ENCODE measurements at places on chromosomes 12 and 14.

DNA sequence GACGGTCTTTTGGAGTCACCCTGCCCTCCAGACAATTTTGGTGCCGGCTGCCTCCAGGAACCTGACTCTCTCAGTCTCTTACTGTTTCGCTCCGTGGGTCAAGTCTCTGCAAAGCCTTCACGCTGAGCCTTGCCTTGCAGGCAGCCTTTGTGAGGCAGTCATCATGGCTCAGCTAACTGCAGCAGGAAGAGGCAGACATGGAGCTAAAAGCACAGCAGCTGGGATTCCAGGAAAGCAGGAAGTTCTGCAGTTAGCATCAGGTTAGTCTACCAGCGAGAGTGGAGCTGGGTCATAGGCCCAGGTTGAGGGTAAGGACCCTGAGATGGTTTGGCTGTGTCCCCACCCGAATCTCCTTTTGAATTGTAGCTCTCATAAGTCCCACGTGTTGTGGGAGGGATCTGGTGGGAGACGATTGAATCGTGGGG is 305.4 kb downstream of the PCNX1 start:
- no peak for DNase-seq

GRCh38 chr14:56173365-56173922 is 55.2 kb downstream of the PELI2 start:
- no peak for DNase-seq

GRCh38 chr12:7609051-7609450 is 56.7 kb downstream of the APOBEC1 start:
- DNase-seq = no peak

DNA sequence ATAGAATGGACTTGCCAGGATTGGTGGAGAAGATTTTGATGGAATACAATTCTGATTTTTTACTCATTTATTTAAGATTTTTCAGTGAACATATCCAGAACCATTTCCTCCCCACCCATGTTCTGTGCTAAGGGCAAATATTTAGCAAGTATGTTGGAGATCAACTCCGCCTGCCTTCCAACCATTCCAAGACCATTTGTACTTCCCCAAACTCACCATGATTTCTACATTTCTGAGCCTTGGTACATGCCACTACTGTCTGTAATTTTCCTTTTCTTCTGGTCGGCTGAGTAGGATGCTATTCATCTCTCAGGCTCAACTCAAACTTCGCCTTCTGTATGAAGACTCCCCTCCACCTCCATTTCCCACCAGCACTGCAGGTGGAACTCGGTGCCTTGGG is 150.6 kb downstream of the NTF3 start:
- no peak for DNase-seq

DNA sequence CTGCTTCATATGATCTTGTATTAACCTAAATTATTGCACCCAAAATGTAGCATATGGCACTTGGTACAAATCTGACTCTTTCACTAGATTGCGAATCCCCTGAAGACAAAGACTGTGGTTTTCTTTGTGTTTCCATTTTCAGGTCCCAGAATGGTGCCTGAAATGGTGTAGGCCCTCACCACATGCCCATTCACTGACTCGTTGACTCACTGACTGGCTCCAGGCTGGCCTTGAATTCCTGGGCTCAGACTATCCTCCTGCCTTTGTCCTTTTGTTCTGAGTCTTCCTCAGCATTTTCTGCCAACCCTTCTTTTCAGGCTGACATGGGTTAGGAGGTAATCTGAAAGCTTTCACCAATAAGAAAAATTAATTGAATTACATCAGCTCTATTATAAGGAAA is 368.7 kb upstream of the GARIN6 start:
- no peak for DNase-seq

GRCh38 chr12:53963434-53964314 is 9.0 kb downstream of the HOXC12 start:
- DNase-seq = no peak

DNA sequence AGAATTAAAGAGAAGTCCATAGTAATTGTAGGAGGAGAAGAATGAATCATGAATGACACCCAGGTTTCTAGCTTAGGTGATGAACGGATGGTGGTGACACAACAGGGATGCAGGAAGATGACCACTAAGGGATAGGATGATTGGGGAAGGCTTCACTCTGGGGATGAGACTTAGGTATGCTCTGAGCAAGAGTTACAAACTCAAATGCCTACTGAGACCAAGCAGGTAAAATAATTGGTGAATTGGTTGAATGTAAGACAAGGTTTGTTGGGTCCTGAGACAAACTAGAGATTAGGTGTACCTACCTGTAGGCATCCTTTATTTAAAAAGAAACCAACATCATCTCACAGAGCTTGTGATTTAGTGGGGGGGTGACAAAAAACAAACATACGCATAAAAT is 116.3 kb downstream of the CFAP54 start:
- no peak for DNase-seq

GRCh38 chr12:97760601-97761000 is 298.0 kb downstream of the RMST start:
- no peak for DNase-seq

DNA sequence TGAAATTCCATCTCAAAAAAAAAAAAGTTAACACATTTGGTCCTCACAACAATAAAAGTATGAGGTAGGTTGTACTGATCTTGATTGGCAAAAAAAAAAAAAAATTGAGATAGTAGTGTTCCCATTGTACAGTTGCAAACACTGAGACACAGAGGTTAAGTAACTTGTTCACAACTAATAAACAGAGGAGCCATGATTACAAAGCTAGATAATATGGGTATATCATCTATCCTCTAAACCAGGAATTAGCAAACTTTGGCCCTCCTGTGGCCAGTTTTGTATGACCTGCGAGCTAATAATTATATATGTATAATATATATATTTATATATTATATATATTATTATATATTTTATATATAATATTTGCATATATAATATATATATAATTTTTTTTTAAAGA is 2.3 kb upstream of the PSME1 start:
- DNase-seq = no peak

GRCh38 chr12:50467439-50467838 is 37.3 kb upstream of the DIP2B start:
- DNase-seq = no peak

DNA sequence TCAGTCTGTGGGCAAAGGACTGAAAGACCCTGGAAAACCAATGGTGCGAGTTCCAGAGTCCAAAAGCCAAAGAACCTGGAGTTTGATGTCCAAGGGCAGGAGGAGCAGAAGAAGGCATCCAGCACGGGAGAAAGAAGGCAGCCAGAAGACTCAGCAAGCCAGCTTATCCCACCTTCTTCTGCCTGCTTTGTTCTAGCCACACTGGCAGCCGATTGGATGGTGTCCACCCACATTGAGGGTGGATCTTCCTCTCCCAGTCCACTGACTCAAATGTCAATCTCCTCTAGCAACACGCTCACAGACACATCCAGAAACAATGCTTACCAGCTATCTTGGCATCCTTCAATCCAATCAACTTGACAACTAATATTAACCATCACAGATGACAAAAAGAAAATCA is 57.2 kb upstream of the CAPRIN2 start:
- no peak for DNase-seq

DNA sequence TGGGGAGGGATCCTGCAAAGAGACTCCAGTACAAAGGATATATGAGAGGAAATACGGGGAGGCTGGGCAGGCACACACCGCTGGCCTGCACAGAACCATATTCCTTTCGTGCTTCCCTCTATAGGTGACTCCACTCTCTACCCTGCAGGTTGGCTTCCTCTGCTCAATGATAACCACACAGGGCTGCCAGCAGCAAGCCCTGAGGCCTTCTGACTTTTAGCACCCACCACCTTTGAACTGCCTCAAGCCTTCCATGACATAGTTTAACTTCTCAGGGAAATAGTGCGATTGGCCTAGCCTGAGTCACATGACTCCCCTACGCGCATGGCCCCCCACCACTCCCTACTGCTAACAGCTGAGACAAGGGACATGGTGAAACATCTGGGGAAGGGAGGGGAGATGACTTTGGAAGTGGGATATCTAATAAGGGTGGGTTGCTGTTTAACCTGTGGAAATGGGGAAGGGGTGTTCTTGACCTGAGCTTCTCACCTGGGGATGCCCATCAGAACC is 3.0 kb upstream of the FOXN3 start:
- DNase-seq = no peak

GRCh38 chr12:4905316-4905715 is 4.4 kb upstream of the KCNA1 start:
- DNase-seq = no peak

- no peak for DNase-seq
These were observed 9.4 kb downstream of the CFAP251 start for GRCh38 chr12:121927813-121928212.

- DNase-seq = no peak
These were observed 320.2 kb upstream of the OR4E1 start for GRCh38 chr14:21993837-21994236.

DNA sequence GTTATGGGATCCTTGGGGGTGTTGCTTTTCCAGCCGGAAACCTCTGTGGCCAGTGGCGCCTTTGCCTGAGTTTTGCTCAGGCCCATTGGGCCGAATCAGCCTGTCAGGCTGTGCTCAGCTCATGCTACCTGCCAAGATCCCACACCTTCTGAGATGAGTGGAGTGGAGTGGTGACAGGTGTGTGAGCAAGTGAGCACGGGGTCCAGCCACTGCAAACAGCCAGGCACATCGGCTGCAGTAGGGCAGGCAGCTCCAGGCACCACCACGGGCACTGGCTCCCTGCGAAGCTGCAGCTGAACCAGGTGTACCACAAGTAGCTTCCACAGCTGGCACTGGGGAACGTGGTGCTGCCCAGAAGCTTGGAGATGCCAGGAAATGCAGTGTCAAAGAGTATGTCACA is 21.1 kb upstream of the WDR89 start:
- no peak for DNase-seq

- no peak for DNase-seq
These were observed 600.6 kb upstream of the LMO3 start for GRCh38 chr12:17206553-17206952.

DNA sequence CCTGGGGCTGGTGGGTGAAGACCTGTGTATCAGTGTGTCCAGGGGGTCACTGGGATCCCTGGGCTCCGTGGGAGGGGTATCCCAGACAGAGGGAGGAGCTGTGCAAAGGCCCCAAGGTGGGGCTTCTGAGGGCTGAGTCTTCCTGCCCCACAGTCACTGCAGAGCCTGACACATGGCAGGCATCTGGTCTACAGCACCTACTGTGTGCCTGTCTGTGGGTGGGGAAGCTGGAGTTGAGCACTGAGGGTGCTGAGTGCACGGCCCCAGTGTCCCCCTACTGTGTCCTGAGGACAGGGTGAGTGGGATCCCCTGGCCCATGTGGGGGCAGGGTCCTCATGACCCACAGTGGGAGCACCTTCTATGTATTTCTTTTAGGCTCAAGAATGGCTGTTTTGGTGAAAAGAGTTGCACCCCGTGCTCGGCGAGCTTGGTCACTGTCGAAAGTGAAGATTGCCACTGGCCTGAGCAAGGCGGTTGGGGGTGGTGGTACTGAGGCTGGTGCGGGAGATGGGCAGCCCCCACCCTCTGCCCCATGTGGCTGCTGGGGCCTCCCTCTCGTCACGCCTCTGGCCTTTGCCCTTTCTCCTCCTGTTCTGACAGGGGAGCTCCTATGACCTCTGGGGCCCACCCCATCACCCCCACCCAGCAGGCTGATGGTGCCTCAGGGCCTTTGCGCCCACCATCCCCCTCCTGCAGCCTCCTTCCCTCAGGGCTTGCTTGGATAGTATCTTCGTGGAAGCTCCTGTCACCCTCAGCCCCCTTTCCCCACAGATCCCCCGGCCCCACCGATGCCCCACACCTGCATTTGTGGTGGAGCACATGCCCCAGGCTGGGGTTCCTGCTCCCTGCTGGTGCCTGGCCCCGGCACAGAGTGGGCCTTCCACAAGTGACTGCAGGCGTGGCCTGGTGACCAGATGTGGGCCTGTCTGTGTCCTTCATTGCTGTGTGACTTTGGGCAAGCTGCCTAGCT is 55.8 kb downstream of the BEGAIN start:
- DNase-seq = no peak

DNA sequence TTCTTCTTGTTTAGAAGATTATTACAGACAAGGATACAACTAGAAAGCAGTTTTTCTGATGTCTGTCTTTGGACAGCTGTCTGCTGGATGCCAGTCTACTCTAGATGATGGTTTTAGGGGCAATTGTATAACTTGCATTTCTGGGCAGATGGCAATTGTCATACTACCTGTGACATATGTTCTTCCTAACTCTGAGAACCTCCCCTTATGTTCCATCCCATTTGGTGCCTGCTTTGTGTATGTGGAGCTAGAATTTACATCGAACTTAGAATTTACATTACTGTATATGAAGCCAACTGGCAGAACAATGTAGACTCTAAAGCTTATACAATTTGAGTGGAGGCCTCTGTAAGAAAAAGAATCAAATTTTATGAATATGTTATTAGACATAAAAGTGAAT is 430.2 kb upstream of the SEL1L start:
- no peak for DNase-seq

- no peak for DNase-seq
These were observed 99.1 kb upstream of the MED13L start for GRCh38 chr12:116376354-116377193.

DNA sequence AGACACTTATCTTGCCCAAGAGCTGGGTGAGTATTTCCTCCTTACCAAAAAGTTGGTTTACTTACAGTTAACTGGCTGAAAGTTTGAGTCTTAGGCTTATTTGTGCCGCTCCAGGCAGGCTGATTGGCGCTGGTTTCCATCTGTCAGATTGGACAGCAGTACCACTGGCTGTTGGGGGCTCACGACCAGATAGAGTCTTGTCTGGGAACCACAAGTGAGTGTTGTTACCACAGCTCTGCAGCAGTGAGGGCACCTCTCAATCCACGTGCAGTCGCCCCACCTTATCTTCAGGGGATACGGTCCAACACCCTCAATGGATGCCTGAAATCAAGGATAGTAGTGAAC is 58.9 kb downstream of the DDX51 start:
- DNase-seq = no peak

- no peak for DNase-seq
These were observed 157.4 kb upstream of the HMGA2 start for GRCh38 chr12:65666876-65667275.

DNA sequence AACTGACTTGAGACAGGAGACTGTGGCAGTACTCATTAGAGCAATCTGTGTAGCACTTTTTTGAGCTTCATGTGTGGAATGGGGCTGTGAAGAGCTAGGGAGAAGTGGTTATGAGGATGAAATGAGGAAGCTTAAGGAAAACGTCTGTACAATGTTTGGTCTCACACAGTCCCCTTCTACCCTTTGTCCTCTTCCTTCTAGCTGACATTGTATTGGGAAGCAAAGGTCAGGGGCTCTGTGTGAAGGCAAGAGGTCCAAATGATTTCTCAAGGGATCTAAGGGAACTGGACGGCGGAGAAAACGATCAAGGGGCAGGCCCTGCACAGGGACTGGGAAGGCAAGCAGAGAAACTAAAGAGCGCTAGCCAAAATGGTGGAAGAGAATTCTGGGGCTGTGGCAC is 13.1 kb upstream of the CIPC start:
- DNase-seq = no peak

GRCh38 chr12:2218706-2219105 is 165.9 kb downstream of the CACNA1C start:
- DNase-seq = no peak

Measured in stimulated activated CD4-positive, alpha-beta T cell treated with anti-CD3 and anti-CD28 coated beads, TNF-alpha, amount 100 ng/mL, for 4 hours (primary cell).